Transverse colon (tissue), 4 donors: ENCODE measurements at places on chromosomes 5 and 9.

GRCh38 chr9:91884696-91885687, 65.0 kb downstream of the ROR2 start:
- no peak for DNase-seq

DNA sequence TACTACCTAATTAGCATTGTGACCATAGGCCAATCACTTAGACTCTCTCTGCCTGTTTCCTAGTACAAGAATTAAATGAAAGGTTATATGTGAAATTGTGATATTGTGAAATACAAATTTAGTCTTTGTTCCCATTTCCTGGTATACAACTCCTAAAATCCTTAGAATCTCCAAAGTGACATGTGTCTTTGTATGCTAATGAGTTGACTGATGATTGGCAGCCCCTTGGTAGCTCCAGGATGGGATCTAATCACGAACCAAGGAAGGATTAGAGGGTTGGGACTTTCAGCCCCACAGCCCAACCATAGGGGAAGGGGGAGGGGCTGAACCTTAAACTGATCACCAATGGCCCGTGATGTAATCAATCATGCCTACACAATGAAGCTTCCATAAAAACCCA, 31.6 kb downstream of the ATP6V0E1 start:
- DNase-seq = no peak

DNA sequence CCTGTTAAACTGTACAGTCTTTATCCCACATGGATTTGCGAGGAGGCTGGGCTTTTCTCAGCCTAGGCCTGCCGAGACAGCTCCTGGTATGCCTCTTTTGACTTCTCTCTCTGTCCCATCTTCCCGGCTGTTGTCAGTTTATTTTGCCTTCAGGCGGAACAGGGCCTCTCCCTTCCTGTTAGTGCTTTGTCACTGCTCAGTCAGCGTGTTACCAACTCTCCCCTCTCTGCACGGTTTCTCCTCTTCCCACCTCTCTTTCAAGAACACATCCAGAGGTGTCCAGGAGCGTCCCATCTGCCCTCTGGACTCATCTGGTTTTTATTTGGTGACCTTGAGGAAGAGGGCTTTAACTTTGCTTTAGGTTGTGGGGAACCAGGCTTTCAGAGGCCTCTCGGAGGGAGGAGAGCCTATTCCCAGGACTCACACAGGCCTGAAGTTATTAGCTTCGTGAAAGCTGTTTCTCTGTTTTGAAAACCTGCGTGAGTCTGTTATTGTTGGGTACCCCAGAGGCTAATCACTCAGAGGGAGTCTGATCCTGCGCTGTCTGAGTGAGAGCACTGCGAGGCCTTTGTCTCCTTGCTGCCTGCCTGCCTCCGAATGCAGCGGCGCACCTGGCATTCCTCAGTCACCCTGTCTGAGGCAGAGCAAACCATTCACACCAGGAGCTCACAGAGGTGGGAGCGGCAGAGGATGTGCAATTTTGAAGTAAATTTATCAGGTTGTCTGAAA, 234.4 kb upstream of the MPDZ start:
- DNase-seq = no peak

DNA sequence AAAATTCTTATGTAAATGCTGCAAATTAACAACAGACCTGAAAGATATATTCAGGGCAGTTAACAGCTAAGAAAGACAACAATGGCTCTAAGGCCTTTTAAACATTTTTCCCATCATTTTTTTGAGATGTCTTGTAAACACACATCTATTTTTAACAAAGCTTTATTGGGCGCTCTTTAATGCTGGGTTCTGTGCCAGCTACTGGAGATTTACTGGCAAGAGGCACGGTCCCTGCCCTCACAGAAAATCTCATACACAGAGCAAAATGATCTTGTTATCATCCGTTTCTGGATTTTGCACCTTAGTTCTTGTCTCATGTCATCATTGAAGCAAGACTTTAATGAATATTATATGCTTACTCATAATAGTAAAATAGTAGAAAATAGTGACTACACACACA, 1022.3 kb upstream of the WWC1 start:
- no peak for DNase-seq

DNA sequence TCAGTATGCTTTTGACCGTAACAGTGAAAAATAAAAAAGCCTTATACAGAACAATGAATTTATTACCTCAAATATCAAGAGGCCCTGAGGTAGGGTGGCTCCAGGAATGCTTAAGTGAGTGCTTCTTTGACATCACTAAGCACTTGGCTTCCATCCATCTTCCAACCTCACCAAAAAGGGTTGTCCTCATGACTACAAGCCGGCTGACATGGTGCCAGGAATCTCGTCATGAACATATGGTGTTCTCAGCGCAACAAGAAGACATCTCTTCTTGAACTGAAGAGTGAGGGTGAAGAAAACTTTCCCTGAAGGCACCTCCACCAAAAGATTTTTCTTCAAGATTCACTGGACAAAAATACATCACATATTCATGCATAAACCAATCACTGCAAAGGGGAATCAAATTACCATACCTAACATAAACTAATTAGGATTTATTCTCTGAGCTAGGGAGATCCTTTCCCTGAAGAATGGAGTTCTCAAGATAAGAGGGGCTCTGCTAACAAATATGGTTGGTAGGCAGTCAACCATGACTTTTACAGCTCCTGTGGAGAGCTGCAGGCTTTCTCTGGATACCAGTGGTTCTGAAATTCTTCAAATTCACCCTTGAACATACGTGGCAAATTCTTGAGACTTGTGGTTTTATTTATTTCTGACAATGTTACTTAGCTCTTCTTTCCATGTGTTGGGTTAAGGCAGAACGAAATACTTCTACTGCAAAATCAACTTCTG, 49.5 kb downstream of the AGXT2 start:
- no peak for DNase-seq

GRCh38 chr9:21570643-21571275, 88.6 kb upstream of the IFNE start:
- no peak for DNase-seq
